ENCODE measurements at places on chromosomes 11 and 22.

DNA sequence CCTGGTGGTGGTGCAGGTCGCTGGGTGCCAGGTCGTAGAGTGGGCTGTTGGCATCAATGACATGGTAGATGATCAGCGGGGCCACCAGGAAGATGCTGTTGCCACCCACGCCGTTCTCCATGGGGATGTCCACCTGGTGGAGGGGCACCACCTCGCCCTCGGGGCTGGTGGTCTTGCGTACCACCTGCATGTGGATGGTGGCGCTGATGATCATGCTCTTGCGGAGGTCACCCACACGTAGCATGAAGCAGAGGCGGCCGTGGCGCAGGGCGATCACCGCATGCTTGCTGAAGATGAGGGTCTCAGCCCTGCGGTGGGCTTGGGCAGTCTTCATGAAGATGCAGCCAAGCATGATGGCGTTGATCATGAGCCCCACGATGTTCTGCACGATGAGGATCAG lies 1.2 kb downstream of the KCNJ11 start:
- DNase-seq, result no peak

- DNase-seq, result peak; percentile 38
Observed at GRCh38 chr22:28909375-28909774, 26.0 kb downstream of the ZNRF3 start.

- DNase-seq, result no peak
Observed at GRCh38 chr11:29293825-29294224, 723.0 kb downstream of the KCNA4 start.

DNA sequence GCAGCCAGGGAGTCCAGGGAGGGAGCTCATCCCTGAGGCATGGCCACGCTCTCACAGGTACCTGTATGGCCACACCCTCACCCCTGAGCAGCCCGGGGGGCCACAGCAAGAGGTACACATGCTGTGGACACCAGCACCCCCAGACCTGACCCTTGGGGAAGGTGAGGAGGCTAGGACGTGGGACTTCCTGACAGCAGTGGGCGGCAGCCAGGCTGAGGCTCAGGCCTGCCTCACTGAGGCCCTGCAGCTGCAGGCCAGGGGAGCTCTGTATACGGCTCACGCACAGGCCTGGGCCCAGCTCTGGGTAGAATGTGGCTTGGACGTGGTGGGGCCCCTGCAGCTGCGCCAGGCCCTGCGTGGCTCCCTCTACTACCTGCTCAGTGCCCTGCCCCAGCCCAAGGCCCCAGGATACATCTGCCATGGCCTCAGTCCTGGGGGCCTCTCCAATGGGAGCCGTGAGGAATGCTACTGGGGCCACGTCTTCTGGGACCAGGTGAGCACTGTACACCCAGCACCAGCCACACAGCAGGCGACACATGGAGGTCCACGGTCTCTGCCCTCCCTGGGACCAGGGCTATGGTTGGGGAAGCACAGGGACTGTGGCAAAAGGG lies 1.8 kb downstream of the PGGHG start:
- peak; percentile 28 for DNase-seq

DNA sequence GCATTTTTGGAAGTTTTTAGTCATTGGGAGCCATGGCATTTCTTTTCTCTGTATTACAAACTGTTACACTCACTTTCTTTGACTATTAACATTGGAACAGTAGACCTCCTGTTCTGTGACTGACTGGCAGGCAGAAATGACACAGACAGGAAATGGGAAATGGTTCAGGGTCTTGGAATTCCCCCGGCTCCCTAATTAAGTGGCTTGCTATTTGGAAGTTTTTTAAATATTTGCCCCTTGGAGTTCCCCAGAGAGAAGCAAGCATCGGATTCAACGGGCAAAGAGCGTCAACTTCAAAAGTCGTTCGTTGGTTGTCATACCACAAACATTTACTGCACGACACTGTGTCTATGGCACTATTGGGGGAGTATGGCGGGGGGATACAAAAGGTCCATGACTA lies 1.1 kb upstream of the BIRC2 start:
- no peak for DNase-seq

- DNase-seq, result no peak
Observed at GRCh38 chr11:69651834-69652620, 11.1 kb downstream of the CCND1 start.

- no peak for DNase-seq
Observed at GRCh38 chr11:15216678-15217077, 102.0 kb downstream of the INSC start.

GRCh38 chr11:35102267-35102666 lies 36.7 kb upstream of the CD44 start:
- DNase-seq, result no peak

DNA sequence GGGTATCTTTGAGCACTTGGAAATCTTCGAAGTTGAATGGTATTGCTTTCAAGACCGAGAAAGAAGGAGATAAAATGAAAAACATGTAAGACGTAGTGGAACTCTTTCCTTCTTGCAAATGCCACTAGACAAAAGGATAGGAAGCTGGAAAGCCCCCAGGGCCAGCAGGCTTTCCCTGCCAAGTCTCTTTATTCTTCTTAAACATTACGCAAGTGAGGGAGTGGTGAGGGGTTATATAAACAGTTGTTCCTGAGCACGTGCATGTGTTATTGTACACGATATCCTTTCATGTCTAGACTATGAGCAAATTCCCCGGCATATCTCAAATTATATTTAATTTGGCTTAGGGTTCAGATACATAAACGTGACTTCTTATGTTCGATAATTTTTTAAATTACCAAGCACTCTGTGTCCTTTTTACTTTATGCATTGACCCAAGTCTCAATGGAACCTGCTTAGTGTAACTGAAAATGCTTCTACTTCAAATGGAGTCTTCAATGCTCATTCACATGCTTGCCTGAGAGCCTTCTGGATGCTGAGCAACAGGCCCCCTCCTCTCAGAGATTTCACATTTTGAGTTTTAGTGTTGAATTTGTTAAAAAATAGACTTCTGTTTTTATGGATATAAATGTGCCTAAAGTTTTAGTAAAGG lies 59.0 kb downstream of the PPP2R1B start:
- no peak for DNase-seq

DNA sequence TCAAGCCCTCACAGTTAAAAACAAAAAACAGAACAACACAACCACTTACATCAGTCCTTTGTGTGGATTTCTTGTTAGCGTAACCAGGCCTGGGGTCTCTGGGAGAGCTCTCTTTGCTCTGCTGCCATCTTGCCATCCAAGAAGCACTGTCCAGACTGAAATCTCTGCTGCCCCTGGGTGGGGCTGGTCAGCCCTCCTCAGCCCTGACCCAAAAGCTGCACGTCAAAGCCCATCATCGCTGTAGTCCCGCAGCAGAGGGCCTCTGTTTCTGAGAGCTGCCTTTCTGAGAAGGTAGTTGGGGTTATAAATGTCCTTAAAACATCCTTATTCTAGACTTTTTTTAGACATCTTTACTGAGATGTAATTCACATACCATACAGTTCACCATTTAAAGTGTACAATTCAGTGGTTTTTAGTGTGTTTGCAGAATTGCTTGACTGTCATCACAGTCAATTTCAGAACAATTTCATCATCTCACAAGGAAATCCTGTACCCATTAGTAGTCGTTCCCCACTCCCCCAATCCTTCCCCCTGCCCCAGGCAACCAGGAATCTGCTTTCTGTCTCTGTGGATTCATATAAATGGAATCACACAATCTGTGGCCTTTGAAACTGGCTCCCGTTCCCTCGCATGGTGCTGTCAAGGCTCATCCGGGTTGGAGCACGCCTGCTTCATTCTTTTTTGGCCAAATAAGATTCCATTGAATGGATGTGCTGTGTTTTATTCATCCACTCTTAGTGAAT lies 94.9 kb downstream of the TBC1D22A start:
- DNase-seq, result no peak

- DNase-seq, result no peak
Observed at GRCh38 chr11:14029971-14030920, 67.7 kb downstream of the SPON1 start.

DNA sequence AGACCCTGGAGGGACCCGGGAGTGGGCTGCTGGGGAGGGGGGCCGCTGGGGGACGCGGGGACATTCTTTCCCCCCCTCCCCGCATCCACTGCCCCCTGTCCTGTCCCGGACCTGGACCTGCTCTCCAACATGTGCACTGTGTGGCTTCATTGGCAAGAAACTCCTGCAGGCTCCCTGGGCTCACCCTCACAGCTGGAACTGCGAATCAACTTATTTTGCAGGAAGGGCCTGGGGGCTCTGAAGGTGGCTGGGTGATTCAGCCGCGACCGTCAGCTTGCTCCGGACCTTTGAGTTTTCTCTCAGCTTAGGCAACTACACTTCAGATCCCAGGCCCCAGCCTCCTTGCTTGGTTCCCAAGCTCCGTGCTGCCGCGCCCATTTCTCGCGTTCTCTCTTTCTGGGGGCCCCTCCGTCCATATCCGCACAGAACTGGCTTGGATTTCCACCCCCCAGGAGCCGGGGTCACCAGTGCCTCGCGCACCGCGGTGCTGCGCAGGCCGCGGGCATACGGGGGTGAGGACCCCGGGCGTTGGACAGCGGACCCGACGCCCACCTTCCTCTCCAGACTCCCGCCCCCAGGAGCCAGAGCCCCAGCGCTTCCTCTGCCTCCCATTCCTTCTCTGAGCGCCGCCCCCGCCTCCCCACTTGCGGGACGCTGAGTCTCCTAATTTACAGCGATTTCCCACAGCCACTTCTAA lies 471 bp upstream of the AHNAK start:
- DNase-seq, result no peak

DNA sequence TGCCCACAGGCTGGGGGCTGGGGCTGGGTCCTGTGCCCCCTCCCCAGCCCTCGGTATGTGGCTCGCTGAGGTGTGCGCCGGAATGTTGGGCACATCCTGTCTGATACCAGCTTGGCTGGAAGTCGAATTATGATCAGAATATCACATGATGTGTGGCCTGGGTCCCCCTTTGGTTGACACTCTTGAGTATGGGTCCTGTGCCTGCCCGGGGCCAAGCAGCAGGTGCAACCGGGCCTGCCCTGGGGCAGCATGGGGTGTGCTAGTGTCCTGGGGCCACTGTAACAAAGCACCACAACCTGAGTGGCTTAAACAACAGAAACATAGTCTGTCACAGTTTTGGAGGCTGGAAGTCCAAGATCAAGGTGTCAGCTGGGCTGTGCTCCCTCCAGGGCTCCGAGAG lies 52.7 kb downstream of the PARVB start:
- no peak for DNase-seq

DNA sequence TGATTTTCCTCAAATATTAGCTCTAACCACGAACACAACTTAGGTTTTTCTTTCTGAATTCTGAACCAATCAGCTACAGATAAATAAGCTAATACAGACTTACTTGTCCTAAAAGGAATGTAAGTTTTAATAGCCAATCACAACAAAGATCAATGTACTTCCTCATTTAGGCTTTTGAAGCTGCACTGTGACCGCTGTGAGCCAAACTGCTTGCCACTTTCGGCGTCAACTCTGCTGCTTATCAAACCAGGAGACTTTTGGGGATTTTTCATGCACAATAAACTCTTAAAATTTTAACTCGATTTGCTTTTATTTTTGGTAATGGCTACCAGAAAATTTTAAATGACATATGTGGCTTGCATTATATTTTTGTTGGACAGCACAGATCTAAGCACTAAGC lies 92.5 kb downstream of the TMPRSS5 start:
- DNase-seq, result no peak

- peak; percentile 26 for DNase-seq
Observed at GRCh38 chr22:37020192-37020479, 594 bp downstream of the MPST start.

- no peak for DNase-seq
Observed at GRCh38 chr11:58494101-58494500, 13.8 kb downstream of the OR5B21 start.

GRCh38 chr22:38462960-38463784 lies 4.7 kb upstream of the KDELR3 start:
- no peak for DNase-seq

GRCh38 chr11:9757809-9758636 lies 94.1 kb downstream of the SWAP70 start:
- DNase-seq, result peak; percentile 92

GRCh38 chr11:109306322-109306721 lies 115.7 kb upstream of the C11orf87 start:
- DNase-seq, result no peak

DNA sequence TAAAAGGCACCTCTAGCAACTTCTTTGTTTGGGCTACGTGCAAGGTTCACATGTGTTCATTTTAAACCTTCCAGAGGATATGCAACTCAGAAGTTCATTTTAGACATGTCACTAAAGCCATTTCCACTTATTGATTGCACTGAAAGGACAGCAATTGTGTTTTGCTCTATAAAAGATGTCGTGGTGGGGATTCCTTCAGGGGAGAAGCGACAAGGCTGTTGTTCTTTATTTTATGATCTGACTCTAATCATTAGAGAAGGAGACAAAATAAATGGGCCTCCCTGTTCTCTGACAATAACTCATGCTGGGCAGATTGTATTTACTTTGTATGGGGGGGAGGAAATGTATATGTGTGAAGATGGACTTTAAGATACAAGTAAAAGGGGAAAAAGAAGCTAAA lies 370.1 kb upstream of the ARHGAP42 start:
- no peak for DNase-seq

DNA sequence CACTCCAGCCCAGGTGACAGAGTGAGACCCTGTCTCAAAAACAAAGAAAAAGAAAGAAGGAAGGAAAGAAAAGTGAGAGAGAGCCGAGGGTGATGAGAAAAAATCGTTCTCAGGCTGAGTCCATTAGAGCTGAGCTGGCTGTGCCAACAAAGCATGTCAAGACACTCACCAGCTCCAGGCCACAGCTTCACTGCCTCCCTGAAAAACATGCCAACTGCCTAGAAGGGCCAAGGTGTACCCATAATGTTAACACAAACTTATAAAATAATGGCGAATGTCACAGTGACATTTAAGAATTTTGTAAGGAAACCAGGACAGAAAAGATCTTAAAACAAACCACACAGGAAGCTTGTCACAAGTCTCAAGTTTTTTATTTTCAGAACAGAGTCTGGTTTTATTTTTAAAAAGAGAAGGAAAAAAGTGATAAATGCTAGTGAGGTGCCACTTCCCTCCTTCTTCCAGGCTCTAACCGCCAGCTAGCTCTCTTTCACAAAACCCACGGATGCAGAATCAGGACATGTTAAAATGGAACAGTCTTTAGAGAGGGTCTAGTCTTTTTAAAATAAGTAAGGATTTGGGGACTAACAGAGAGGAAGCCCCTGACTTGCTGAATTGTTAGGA lies 5.1 kb downstream of the TMEM121B start:
- DNase-seq, result no peak

Data from activated CD8-positive, alpha-beta T cell treated with anti-CD3 and anti-CD28 coated beads, Interleukin-2, amount 10 ng/mL, durations not matched to agents 7 days and 5 days (primary cell).